ENCODE measurements at places on chromosomes 5 and 9.

DNA sequence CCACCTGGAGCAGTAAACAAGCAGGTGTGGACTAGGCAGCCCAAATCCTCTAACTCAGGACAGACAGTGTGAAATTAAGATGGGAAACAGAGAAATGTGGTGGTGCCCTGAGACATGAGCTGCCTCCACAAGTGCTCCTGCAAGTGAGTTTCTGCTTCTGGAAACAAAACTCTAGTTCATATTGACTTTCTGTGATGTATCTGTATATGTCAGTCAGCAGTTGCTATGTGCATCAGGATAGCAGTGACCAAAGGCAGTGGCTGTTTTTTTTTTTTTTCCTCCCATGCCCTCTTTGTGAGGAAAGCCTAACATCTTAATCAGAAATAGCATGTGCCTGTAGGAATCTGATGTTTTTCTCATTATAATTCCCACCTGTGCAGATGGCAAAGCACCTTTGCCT, 318.4 kb upstream of the SEMA6A start:
- no peak for DNase-seq

- DNase-seq: no peak
Measured at GRCh38 chr5:8366266-8366665, 497.3 kb downstream of the MTRR start.

GRCh38 chr9:128190516-128191405, 611 bp downstream of the CIZ1 start:
- no peak for DNase-seq

- no peak for DNase-seq
Measured at GRCh38 chr5:36787365-36788093, 89.0 kb upstream of the NIPBL start.

DNA sequence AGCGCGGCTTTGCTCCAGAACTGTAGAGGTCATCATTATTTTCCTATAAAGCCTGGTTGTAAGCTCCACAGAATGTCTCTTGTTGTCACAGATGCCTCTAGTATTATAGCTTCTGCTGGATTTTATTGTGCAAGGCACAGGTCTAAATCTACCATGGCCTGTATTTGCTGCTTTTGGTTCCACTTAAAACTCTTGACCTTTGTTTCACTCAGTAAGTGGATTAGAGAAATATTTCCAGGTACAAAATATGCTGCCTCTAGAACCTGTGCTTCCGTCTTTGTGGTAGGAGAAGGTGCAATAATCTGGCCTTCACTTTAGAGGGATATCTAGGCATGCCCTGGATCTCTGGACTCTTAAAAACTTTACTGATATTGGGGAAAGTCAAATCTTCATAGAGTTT, 476.6 kb upstream of the CD180 start:
- no peak for DNase-seq

DNA sequence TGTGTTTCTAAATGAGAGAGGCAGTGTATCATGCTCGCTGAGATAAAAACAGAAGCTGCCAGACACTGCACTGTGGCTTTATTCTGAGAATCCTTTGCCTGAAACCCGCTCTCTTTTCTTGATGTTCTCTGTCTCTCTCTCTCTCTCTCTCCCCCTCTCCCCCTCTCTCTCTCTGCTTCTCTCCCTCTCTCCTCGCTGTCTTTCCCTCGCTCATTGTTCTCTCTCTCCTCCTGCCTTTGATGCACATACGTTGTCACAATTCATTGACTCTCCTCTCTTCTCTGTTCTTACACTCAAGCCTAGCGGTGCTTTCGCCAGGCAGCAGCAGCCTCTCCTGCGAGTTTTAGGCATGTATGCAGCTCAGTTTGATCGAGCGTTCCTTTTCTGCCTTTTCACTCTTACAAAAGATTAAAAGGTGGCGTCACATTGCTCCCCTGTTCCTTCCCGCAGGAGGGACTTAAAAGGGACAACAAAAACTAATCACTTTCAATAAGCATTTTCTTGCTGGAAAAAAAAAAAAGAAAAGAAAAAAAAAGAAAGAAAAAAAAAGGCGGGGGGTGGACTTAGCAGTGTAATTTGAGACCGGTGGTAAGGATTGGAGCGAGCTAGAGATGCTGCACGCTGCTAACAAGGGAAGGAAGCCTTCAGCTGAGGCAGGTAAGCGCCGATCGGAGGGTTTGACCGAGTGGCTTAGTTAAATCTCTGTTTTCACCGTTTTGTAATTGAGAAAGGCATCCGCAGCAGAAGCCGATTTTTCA, 717.9 kb upstream of the WWC1 start:
- DNase-seq: no peak

- no peak for DNase-seq
Measured at GRCh38 chr5:7894860-7895259, 25.9 kb downstream of the MTRR start.

GRCh38 chr9:129139993-129140396, 28.8 kb downstream of the PTPA start:
- DNase-seq: peak; percentile 84

- no peak for DNase-seq
Measured at GRCh38 chr5:32326216-32326772, 13.6 kb upstream of the MTMR12 start.

- no peak for DNase-seq
Measured at GRCh38 chr5:160064417-160064810, 54.8 kb downstream of the PWWP2A start.

Data from frontal cortex (tissue), 4 donors.